ENCODE measurements at places on chromosomes 1 and 21.

DNA sequence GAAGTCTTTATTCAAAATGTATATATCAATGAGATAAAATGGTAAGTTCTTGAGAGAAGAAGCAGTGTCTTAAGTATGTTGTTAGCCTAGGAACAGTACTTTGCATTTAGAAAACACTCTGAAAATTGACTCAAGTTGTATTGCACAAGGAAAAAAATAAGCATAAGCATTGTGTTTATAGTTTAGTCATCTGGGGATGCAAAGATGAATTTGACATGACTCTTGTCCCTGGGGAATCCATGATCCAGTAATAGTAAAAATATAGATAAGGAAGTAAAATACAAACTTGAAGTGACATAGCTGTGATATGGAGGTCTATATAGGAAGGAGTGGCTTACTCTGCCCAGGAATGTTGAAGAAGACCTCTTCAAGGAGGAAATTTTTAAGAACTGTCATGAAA, 185.0 kb upstream of the PTBP2 start:
- DNase-seq: no peak

- DNase-seq: no peak
Observed at GRCh38 chr1:58908561-58909560, 125.0 kb upstream of the JUN start.

DNA sequence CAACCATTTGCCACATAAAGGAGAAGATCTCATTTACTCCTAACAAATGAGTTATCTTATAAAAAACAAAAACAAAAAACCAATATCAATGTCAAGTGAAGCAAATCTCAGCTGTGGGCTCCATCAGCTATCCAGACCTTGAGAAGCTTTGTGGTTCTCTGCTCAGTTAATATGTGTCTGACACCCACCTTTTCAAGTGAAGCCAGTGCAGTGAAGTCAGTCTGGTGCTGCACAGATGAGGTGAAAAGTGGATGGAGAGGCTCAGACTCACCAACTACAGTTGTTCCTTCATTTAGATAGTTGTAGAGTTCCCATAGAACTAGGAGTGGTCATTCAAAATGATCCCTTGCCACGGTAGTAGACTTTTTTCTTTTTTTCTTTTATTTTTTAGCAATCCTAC, 106.8 kb downstream of the NTNG1 start:
- DNase-seq: no peak

GRCh38 chr1:31712630-31713029, 8.8 kb upstream of the COL16A1 start:
- no peak for DNase-seq

GRCh38 chr1:153344718-153345025, 4.0 kb downstream of the PGLYRP4 start:
- no peak for DNase-seq

GRCh38 chr1:162908780-162909179, 47.8 kb upstream of the CCDC190 start:
- DNase-seq: no peak

DNA sequence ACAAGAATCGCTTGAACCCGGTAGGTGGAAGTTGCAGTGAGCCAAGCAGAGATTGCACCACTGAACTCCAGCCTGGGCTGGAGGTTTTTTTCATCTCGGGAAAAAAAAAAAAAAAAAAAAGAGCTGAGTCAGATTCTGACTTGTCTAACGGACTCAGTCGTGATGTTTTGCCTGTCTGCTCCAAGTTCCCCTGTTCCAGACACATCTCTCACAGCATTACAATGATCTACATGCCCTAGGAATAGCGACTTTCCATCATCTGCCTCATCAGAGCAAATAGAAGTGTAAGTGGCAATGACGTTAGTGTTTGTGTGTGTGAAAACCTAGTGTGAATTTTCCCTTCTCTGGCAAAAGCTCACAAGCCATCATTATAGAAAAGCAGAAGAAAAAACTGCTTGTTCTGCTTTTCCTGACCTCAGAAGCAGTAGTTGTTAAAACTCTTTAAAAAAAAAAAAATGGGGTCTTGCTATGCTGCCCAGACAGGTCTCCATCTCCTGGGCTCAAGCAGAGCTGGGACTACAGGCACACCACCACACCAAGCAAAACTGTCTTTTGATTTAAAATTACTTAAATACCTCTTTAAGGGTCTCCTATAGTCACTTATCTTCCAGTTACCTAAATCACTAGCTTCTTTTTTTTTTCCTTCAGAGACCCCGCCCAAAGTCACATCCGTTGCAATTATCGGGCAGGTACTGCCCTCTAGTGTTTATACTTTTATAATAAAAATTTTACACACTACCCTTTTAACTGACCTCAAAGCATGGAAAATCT, 37.3 kb downstream of the PLEKHO1 start:
- peak; percentile 24 for DNase-seq

DNA sequence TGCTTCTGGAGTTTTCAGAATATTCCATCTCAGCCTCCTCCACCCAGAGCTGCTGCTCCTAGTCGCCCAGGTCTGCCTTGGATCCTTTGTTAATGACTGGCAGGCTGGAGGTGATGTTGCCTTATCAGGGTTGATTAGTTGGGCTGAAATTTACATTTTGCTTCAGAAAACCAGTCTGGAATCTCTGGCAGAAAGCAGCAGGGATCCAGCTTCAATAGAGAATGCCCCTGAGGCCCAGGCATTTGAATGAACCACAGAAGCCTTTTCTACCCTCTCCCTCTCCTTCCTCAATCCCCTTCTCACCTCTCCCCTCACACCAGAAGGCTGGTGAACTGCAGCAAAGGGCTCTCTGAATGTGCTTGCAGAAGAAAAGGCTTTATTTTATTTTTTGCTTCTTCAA, 83.2 kb downstream of the PLXNA2 start:
- DNase-seq: no peak

- DNase-seq: no peak
Observed at GRCh38 chr1:206439205-206439604, 31.1 kb upstream of the IKBKE start.

DNA sequence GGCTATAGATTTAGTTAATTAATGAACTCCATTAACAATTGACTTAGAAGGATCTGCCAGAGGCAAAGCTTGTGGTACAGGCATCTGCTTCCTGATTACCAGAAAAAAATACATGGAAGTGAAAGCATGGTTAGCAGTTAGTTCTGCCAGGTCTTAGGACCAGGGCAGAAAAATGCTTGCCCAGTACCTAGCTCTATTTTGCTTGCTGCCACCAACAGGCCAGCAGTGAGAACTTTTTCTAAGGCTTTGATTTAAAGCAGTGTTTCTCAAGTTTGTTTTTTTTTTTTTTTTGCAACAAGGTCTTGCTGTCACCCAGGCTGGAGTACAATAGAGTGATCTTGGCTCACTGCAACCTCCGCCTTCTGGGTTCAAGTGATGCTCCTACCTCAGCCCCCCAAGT, 16.4 kb upstream of the MTF1 start:
- no peak for DNase-seq

DNA sequence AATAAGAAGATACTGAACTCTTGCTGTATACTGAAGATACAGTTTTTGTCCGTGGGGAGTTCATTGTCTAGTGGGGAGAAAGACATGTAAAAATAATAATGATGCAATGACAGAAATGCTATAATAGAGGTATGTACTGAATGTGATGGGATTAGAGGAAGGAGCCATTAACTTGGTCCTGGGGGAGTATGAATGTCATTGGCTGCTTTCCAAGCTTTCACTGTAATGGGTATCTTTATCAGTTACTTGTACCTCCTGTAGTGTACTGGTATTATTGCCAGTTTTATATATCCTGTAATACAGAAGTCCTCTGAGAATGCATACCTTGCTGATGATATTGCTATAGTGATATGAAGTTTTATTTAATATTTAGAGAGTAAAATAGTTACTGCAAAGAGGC, 7.4 kb downstream of the BTBD8 start:
- no peak for DNase-seq

- no peak for DNase-seq
Observed at GRCh38 chr1:214372092-214372491, 91.1 kb downstream of the SMYD2 start.

DNA sequence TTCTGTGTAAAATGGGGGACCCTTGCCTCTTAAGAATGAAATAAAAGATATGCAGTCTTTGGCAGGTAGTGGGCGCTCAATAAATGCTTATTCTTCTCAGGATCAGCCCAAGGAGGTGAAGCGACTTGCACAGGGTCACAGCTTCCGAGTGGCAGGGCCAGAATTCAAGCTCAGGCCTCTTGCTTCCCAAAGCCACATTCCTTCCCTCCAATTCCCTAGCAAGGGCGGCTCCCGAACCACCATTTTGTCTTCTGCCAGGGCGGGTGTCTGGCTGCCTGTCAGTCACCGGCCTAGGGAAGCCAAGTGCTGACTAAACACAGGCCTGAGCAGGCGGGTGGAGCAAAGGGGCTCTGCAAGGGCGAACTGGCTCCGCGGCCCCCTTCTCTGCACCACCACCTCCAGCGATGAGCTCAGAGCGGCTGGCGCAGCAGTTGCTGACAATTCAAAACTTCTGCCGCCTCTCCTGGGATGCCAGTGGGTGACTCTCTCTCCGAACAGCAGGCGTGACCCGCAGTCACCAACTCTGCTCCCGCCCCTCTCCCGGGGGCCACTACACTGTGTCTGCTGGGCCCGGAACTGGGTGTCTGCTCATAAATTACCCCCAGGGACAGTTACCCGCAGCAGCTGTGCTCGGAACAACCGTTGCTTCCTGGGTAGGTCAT, 10.8 kb downstream of the GPR3 start:
- DNase-seq: no peak

- peak; percentile 25 for DNase-seq
Observed at GRCh38 chr1:9078015-9078751, 8.7 kb upstream of the SLC2A5 start.

DNA sequence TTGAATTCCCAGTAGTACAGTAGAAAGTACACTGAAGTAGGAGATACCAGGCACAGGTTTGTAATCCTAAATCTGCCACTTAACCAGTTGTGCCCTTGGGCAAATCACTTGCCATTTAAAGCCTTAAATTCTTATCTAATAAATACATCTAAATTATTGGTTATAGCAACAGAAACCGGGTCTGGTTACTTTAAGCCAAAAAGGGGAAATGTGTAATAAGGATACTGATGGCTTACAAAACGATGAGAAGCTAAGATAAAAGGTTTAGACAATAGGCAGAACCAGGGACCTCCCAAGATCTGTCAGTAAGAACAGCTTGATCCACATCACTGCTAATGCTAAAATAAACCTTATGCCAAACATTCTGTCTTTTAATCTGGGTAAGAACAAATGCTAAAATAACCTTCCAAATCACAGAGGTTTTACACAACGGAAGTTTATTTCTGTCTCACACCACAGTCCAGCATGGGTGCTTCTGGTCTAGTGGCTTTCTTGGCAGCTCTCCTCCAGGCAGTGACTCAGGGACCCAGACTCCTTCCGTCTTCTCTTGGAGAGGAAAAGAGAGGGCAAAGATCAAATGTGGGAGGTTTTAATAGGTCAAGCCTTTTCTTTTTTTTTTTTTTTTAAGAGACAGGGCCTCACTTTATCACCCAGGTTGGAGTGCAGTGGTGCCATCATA, 16.5 kb upstream of the ZMYM1 start:
- no peak for DNase-seq

DNA sequence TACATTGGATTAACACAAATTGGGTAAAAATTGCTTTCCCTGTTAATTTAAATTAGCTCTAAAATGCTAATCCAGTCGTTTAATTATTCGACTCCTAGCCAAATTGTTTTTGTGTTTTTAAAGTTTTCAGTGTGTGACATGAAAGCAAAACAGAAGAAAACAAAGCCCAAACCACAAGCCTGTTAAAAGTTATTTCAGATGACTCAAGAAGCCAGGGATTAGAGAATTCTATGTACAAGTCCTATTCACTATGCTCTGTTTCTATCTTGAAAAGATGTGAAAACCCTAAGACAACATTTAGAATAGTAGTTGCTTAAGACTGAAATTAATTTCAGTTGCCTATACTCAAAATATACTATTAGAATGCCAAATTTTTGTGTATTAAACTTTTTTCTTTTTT, 294.8 kb upstream of the ADAMTS5 start:
- DNase-seq: no peak

- no peak for DNase-seq
Observed at GRCh38 chr1:231634323-231635013, 7.9 kb downstream of the DISC1 start.

DNA sequence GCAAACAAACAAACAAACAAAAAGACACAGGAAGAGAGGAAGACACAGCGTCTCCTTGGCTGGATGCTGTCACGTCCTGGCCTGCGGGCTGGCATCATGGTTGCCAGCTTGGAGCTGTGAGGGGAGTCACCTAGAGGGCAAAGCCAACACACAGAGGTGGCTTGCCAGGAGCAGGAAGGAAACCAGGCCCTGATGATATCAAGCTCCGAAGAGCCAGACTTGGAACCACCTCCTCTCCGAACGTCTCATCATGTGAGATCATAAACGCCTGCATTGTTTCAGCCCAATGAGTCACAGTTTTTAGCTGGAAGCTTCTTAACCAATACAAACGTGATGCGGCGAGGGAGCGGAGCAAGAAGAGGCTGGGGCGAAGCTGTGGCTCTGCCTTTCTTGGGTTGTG, 8.7 kb downstream of the PLA2G2D start:
- DNase-seq: no peak

- no peak for DNase-seq
Observed at GRCh38 chr1:217373761-217374701, 256.9 kb downstream of the GPATCH2 start.

GRCh38 chr1:29452463-29453230, 216.3 kb downstream of the PTPRU start:
- no peak for DNase-seq

- no peak for DNase-seq
Observed at GRCh38 chr1:239164451-239165180, 221.8 kb upstream of the CHRM3 start.

DNA sequence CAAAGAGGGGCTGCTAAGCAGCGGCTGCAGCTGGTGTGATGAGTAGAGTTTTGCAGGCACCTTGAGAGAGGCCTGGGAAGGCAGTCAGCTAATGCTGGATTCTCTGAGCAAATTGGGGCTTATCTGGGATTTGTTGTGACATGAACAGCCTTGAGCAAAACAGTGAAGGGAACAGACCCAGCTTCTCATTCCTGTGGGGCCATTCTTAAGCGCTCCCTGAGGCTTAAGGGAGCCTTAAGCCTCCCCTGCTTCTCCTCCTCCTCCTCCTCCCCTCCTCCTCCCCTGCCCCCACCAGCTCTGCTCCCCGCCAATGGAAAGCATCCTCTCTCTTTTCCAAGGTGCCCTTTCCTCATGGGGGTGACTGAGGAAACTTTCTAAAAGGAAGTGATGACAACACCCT, 21.3 kb downstream of the HMGCS2 start:
- DNase-seq: no peak

DNA sequence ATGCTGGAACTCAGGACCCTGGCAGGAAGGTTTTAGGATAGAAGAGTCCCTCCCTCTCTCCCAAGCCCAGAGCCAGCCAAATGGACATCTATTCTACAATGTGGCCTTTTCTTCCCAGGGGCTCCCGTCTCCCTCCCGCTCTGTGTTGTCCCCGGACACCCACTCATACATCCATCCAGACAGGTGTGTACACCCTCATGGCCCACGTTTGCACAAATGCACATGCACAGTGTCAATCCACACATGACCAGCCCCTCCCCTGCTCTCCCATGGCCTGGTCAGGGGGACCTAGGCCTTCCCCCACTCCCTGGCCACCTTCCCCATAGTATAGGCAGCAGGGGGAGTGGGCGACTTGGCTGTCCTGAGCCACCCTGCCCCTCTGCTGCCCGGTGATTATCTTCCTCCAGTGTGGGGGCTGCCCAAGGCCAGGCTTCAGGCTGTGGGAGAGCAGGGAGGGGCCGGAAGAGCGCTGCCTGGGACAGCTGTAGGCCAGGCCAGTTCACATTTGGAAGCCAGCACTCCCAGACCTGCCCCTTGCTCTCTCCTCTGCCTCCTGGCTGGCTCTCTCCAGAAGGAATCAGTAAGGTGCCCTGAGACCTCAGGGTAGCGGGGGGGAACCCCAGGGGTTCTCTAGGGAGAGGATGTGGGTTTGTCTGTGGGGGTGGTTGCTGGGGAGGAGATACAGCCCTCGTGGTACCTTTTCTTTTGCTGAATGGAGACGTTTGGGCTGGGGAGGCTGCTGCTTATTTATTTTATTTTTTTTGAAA, 4.1 kb upstream of the PTPN7 start:
- DNase-seq: peak; percentile 71

Measured in T-helper 1 cell (primary cell).